ENCODE measurements at places on chromosomes 3 and 15.

DNA sequence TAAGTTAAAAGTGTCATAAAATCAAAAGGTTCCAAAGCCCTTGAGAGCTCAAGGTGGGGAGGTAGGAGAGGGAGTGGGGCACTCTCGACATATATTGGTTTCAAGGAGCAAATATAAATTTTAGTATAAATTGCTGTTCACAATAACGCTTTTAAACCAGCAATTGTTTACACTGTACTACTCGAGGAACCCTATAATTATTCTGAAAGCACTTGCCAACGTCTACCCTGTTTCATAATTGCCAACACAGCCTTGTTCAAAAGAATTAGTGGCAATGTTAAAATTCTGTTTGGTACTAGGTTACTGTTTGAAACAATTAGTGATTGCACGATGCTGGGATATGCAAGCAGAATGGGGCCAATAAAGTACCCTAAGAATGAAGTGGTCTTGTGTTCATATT, 76.3 kb upstream of the ICE2 start:
- no peak for DNase-seq

DNA sequence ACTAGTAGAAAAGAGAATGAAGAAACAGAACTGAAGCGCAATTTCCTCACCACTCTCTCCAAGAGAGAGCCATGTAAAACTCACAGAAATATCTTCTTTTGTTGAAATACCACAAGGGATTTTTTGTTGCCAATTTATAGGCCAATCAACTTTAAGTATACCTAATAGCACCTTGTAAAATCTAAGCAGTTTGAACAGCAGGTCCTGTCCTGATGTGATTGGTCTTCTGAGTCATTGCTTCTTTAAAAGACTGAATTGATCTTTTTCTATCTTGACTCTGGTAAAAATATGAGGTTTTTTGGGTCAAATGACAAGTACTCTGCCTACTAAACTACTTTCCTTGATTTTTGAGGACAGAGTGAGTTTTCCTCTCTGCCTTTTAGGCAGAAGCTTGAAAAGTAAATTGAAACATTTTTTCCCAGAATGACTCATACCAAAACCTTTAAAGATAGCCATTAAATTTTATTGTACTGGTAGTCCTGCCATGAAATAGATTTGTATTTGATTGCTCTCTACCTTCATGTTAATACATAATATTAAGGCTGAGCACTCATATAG, 343.9 kb upstream of the CBLB start:
- DNase-seq, result no peak

DNA sequence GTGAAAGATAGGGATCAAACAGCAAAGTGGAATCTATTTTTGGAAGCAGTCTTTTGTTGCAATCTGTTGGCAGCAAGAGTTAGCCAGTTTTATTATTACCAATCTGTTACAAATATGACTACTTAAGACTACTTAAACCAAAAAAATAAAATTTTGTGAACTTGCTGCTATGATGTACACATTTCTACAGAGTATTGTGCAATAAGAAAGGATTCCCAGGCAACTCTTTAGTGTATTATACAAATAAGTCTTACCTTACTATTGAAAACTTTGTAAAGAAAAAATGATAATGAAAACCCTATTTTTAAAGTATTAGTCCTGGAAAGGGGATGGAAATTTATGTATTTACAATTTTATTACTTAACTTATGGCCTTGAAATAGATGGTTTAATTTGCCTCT, 44.7 kb downstream of the CADM2 start:
- no peak for DNase-seq

GRCh38 chr3:7700977-7701376, 800.6 kb upstream of the LMCD1 start:
- DNase-seq, result no peak

DNA sequence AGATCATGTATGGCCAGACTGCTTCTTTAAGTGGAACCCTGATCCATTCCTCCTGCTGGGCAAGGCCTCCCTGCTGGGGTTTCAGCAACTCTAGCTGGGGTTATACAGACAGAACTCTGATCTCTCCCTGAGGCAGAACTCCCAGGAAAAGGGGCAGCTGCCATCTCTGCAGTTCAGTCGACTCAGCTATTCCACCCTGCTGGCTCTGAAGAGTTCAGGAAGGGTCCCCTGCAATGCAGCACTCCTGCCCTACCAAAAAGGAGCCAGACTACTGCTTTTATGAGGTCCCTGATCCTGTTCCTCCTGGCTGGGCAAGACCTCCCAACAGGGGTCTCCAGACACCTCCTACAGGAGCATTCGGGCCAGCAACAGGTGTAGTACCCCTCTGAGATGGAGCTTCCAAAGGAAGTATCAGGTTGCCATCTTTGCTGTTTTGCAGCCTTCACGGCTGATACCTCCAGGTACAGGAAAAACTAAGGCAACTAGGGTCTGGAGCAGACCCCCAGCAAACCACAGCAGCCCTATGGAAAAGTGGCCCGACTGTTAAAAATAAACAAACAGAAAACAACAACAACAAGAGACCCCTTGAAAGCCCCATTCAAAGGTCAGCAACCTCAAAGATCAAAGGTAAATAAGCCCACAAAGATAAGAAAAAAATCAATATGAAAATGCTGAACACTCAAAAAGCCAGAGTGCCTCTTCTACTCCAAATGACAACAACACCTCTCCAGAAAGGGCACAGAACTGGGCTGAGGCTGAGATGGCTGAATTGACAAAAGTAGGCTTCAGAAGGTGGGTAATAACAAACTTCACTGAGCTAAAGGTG, 14.2 kb upstream of the CP start:
- no peak for DNase-seq

- DNase-seq, result no peak
Measured at GRCh38 chr3:48436477-48436787, 3.5 kb downstream of the CCDC51 start.

GRCh38 chr3:111496894-111497559, 45.0 kb upstream of the CD96 start:
- DNase-seq, result no peak
